ENCODE measurements at places on chromosomes 4 and X. TPM values are rescaled to one million over a fixed set of nuclear protein-coding genes. Genes with fewer than 3 reads are reported as not detected.

- peaks cover 16% of the 10 kb centered on the region for H3K4me1 ChIP-seq
- no peak overlapping the region for H3K4me3 ChIP-seq
- no peak for DNase-seq
- no peaks in the 10 kb centered on the region for H3K27me3 ChIP-seq
Observed at GRCh38 chrX:123871309-123871708, 11.5 kb downstream of the XIAP start.

DNA sequence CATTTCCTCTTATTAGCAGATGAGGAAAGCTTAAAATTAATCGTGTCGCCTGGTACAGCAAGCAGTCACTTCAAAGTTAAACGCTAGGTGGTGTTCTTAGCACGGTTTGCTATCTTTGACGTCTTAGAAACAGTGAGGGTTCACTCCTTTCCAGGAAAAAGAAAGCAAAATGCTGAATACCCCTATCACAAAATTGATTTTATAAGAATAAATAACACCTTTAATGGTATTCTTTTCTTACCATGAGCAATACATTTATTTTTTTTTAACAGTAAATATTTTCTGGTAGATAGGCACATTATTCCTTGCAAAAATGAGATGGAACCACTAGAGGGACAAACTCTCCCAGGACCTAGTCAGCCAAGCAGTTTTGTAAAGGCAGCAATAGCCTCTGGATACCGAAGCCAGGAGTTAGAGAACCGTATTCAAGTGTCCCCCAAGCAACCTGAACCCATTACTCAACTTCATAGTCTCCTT, 153.9 kb downstream of the KDR start:
- no peaks in the 10 kb centered on the region for H3K36me3 ChIP-seq
- DNase-seq, result no peak
- H3K27ac ChIP-seq, result no peak overlapping the region

- H3K36me3 ChIP-seq, result no peaks in the 10 kb centered on the region
- DNase-seq, result no peak
- peaks cover 27% of the 10 kb centered on the region for H3K4me1 ChIP-seq
- H3K4me3 ChIP-seq, result no peak overlapping the region
- no peak overlapping the region for H3K27ac ChIP-seq
- peaks cover 15% of the 10 kb centered on the region for H3K27me3 ChIP-seq
Observed at GRCh38 chr4:140423106-140423505, 4.3 kb downstream of the CLGN start.

The MAD2L1 gene
- total RNA-seq, result 1.8 TPM

- H3K27me3 ChIP-seq, result no peaks in the 10 kb centered on the region
- no peaks in the 10 kb centered on the region for H3K4me1 ChIP-seq
- H3K4me3 ChIP-seq, result no peak overlapping the region
- H3K27ac ChIP-seq, result no peak overlapping the region
- no peak for DNase-seq
Observed at GRCh38 chr4:158890294-158890693, 121.5 kb downstream of the FNIP2 start.

DNA sequence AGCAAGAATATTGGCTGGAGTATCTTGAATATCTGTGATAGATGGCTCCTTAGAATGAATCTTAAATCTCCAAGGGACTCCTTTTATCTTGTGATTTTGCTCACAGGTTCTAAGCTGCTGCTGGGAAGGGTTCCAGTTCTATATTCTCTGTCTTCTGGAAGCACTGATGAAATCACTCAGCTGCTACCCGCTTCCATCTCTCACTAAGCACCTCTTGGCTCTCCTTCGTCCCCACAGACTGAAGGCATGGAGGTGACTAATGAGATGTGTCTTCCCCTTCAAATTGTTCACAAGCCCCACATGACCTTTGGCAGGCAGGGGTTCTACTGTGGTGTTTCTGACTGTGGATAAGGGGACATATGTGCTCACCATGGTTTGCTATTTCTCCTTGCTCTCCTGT, 75.9 kb downstream of the C4orf51 start:
- no peaks in the 10 kb centered on the region for H3K27me3 ChIP-seq
- peaks cover 23% of the 10 kb centered on the region for H3K36me3 ChIP-seq
- no peak overlapping the region for H3K4me3 ChIP-seq
- H3K27ac ChIP-seq, result no peak overlapping the region
- no peaks in the 10 kb centered on the region for H3K4me1 ChIP-seq
